ENCODE measurements at places on chromosomes 4 and X.

GRCh38 chrX:49701323-49701722, 5.5 kb upstream of the PAGE1 start:
- no peak for DNase-seq

GRCh38 chr4:78544678-78545077, 6.9 kb upstream of the ANXA3 start:
- no peak for DNase-seq

GRCh38 chr4:3828546-3828945, 62.4 kb downstream of the ADRA2C start:
- no peak for DNase-seq

DNA sequence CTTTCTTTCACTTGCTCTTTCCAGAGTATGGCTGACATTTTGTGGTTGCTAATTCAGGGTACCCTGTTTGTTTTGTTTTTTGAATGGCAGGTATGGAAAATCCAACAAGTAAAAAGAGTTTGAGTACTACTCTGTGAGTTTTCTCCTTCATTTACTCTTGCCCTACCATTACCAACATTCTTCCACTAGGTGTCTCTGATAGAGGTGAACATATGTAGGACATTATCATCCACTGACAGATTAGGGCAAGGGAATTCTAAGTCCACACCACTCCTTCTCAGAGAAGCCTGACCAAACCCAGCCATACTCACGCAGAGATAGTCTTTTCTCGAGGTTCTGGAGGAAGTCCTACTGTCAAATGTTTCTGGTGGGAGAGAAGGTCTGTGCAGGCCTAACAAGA, 36.7 kb upstream of the HDAC8 start:
- no peak for DNase-seq

- DNase-seq = no peak
Measured at GRCh38 chr4:163085085-163085484, 81.6 kb downstream of the NAF1 start.

GRCh38 chrX:134254511-134254910, 17.5 kb downstream of the CCDC160 start:
- DNase-seq = no peak

- no peak for DNase-seq
Measured at GRCh38 chr4:10354225-10354624, 103.0 kb downstream of the ZNF518B start.

- no peak for DNase-seq
Measured at GRCh38 chr4:27088491-27088890, 227.8 kb downstream of the STIM2 start.

- DNase-seq = no peak
Measured at GRCh38 chr4:38071801-38072431, 111.7 kb downstream of the PTTG2 start.

DNA sequence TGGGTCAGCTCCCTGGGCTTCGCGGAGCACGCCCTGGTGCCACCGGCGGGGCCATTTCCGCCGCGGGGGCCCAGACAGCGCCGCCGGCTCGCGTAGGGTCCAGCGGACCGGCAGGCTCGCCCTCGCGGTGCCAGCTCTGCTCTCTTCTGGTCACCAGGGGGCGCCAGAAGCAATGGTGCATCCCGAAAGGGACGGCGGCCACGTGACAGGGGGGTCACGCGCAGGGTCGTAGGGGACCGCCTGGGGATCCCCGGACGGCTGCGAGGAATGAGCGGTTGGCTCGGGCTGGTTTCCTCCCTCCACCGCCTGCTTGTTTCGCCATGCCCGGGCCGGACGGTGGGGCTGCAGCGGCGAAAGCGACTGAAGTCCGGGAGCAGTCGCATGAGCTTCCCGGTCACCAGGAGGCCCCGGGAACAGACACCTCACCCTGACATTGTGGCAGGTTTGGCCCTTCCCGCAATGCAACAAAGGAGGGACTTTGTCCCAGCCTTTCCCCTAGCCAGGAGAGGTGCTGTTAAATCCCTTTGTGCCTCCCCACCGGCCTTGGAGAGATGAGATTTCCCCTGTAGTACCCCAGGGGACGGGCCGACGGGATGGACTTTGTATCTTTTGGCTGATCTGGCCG, 15.8 kb downstream of the ZCCHC12 start:
- peak; percentile 43 for DNase-seq

- no peak for DNase-seq
Measured at GRCh38 chr4:42048394-42048793, 58.1 kb downstream of the SLC30A9 start.

GRCh38 chrX:926070-926469, 286.4 kb downstream of the CRLF2 start:
- no peak for DNase-seq

- DNase-seq = no peak
Measured at GRCh38 chr4:76659103-76659490, 224.1 kb downstream of the SHROOM3 start.

- DNase-seq = no peak
Measured at GRCh38 chr4:102104278-102104677, 241.0 kb downstream of the SLC39A8 start.

DNA sequence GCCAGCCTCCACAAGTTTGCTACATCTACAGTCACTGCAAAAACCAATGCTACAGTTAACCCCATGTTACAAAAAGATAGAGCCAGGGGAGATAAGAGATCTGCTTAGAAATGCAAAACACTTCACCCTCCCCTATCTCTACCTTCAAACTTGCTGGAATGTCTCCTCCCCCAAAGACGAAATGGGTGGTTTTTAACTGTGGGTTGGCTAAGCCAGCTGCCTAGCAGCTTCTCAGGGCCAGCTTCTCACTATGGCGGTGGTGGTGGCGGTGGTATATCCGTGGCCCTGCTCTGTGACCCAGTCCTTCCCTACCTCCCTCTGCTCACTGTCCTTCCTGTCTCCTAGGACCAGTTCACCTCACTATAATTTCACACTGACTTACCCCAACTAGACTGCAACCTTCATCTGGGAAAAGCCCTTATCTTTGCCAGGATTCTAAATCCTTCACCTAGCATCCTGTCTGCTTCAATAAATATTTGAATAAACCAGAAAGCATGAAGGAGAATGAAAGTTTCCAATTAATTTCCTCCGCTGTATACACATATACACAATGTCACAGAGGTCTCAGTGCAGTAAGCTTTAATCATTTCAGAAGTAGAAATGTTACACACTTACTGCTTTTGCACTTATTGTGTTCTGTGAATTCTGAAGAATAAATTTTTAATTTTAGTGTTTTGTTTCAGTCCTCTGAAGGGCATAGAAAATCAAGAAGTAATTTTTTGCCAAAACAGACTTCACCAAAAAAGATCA, 46.3 kb downstream of the SH3KBP1 start:
- DNase-seq = peak; percentile 62

Measured in CD4-positive, alpha-beta T cell treated with Interleukin-15 for 4 hours (primary cell).